ENCODE measurements at places on chromosomes 16 and 17.

- DNase-seq, result no peak
Observed at GRCh38 chr17:53336281-53336680, 486.4 kb upstream of the KIF2B start.

DNA sequence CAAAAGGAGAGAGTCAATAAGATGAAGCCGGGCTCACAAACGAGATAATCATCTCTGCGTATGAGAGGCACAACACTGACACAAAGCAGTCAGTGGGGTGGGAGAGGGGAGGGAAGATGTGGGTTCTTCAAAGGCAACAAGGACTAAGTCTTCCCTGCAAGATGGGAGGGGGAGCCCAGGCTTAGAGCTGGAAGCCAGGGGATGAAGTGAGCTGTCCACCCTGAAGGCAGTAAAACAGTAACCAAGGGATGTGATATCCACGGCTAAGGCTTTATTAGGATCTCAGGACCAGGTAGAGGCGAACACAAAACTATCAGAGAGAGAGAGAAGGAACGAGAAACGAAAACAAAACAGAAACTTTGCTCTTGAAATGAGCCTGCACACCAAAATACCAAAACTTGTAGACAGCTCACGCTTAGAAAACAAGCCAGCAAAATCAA lies 115.9 kb downstream of the DYNLRB2 start:
- DNase-seq, result no peak

DNA sequence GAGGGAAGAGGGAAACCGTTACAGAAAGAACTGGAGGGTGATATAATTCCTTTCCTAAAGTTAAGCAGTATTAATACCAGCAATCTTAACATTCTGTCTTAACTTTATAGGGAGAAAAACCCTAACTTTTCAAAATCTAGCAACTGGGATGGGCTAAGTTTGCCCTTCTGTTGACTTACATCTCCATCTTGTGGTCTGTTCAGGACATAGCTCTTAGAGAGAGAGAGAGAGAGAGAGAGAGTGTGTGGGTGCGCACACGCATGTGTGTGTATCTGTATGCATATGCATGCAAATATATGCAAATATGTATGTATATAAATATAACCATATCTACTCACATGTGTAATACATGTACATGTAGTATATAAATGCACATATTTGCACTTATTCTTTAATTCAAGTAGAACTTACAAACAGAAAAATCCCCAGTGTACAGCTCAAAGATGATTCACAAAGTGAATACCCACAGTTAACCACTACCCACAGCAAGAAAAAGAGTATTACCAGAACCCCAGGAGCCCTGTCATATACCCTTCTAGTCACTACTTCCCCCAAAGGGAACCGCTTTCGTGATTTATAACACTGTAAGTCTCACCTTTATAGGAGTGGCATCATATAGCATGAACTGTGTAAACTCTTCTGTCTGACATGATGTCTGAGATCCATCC lies 46.5 kb downstream of the STX8 start:
- DNase-seq, result no peak

GRCh38 chr17:57674894-57675293 lies 70.2 kb downstream of the CCDC182 start:
- no peak for DNase-seq

- no peak for DNase-seq
Observed at GRCh38 chr17:1904273-1905182, 74.7 kb downstream of the RPA1 start.

GRCh38 chr17:19728084-19728495 lies 11.7 kb upstream of the SLC47A2 start:
- DNase-seq, result peak; percentile 60

DNA sequence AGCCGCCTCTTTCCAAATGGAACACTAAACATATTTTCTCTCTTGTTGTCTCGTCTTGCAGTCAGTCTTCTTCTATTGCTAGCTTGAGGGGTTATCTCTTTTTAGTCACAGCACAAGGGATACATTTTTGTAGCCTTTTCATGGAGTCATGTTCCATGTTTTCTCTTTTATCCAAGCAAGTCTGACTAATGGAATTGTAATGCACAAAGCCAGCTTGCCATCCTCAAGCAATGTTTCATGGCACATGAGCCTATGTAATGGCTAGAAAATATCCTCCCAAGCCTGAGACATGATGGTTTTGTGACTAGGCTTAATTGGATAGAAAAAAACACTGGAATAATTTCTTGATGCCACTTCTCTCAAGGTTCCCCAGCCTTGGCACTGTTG lies 414.6 kb upstream of the GOT2 start:
- DNase-seq, result no peak

DNA sequence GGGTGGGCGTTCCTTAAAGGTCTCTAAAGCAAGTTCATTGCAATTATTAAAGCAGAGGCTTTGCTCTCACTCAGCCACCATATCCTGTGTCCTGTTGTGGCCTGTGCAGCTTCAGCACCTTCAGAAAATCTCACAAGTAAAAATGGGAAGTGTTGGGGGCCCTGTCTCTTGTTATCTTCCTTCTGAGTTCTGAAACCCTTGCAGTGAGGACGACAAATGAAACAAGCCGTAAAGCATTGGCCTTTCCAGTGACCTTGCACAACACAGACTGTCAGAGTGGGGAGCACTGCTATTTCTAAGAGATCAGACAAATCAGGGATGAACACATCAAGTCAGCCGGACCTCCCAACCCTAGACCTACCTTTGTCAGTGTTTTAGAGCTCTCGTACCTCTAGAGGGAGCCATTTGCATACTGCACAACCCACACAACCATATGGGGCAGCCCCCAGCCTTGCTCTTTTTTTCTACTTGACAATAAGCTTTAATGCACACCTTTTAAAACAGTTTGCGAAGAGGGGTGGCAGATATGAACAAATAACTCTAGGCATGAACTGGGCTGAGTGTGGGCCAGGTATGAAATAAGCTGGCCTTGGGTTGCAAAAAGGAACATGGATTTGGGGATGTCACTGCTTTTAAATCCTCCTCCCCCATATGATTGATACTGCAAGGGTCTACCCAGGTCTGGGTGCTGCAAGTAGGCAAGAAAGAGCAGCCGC lies 89.8 kb downstream of the KATNIP start:
- DNase-seq, result no peak

DNA sequence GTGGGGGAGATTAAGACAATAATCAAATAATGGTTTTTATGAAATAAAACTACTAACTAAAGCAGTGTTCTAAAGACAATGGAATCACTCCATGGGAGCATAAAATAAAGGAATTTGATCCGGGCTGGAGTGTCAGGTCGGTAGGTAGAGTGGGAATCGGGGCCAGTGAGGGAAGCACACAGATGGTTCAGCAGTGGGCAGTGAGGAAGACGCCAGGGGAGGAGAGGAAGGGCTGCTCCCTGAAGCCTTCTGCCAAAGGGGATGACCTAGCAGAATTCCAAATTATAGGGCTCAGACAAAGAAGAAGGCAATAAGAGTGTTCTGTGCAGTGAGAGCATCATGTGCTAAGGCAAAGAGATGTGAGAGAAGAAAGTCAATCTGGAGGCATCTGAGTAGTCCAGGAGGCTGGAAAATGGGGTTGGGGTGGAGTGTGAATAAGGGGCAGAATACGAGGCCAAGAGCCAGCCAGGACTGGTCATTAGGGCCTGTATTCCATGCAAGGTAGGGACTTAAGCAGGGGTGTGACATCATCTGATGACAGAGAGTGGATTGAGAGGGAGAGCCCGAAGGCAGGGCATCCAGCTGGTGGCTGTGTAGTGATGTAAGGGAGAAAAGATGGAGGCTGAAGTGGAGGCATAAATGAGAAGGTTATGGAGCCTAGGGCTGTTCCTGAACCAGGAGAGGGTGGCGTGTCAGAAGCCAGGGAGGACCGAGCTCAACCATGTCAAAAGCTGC lies 137.6 kb downstream of the COPRS start:
- DNase-seq, result no peak

DNA sequence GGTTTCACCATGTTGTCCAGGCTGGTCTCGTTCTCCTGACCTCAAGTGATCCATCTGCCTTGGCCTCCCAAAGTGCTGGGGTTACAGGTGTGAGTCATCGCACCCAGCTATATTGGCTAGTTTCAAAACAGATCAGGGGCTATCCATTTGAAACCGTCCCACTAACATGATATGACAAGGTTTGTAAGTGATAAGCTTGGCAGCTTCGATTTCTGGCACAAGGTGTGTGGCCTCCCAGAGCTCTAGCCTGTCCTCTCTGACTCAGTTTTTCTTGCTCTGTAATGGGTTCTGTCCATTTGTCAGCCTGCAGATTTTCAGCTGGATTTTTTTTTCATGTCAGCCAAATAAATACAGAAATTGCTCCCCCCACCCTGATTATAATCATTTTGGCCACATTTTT lies 31.8 kb upstream of the TENT4B start:
- no peak for DNase-seq

- no peak for DNase-seq
Observed at GRCh38 chr16:74107795-74108610, 188.6 kb upstream of the PSMD7 start.

- DNase-seq, result peak; percentile 72
Observed at GRCh38 chr17:29592850-29593551, at the start of gene ANKRD13B. TSS of gene ANKRD13B (plus strand) at chr17:29593132. CDS start at chr17:29593622, 490 bp downstream.

GRCh38 chr16:67649494-67649931 lies 4.6 kb downstream of the CARMIL2 start:
- no peak for DNase-seq

DNA sequence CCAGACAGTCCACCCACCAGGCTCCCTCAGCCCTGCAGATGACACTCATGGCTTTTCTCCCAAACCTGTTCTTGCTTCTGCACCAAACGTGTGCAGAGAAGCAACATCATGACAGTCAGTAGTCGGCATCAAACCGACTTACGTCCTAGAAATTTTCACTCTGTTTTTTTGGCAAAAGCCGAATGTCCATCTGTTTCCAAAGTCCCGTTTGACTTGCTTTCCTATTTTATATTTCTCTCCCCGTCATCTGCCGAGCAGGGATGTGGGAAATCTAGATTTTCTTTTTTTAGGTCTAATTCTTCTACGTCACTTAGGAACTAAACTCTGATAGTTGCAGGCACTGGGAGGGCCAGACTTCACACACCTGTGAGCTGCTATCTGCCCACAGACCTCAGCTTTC lies 104.9 kb downstream of the RMI2 start:
- DNase-seq, result no peak

DNA sequence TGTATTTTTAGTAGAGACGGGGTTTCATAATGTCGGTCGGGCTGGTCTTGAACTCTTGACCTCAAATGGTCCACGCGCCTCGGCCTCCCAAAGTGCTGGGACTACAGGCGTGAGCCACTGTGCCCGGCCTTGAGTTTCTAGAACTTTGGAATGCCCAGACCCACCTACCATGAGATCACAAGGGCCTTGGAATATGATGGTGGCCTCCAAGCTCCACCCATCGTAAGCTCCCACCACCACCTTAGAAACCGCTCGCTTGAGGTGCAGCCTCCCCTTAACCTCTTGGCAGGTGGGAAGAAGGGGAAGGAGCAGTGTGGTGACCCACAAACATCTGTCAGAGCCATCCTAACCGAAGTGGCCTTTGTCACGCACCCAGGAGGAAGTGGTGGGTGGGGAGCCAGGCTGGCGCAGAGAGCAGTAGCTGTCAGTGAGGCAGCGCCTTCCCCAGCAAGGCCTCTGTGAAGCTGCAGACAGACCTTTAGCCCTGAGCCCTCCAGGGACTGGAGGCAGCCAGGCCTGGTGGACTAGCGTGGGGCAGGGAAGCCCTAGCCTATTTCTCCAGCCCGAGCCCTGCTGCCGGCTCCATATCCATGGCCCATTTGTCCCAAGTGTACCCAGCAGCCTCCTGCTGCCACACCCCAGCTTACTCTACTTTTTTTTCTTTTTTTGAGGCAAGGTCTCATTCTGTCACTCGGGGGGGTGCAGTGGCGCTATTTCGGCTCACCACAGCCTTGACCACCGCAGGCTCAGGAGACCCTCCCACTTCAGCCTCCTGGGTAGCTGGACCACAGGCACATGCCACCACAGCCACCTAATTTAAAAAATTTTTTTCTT lies 13.1 kb upstream of the SEPHS2 start:
- no peak for DNase-seq

- DNase-seq, result no peak
Observed at GRCh38 chr16:59611556-59611955, 877.4 kb upstream of the GOT2 start.

GRCh38 chr17:31915456-31916100 lies 14.1 kb upstream of the UTP6 start:
- no peak for DNase-seq

DNA sequence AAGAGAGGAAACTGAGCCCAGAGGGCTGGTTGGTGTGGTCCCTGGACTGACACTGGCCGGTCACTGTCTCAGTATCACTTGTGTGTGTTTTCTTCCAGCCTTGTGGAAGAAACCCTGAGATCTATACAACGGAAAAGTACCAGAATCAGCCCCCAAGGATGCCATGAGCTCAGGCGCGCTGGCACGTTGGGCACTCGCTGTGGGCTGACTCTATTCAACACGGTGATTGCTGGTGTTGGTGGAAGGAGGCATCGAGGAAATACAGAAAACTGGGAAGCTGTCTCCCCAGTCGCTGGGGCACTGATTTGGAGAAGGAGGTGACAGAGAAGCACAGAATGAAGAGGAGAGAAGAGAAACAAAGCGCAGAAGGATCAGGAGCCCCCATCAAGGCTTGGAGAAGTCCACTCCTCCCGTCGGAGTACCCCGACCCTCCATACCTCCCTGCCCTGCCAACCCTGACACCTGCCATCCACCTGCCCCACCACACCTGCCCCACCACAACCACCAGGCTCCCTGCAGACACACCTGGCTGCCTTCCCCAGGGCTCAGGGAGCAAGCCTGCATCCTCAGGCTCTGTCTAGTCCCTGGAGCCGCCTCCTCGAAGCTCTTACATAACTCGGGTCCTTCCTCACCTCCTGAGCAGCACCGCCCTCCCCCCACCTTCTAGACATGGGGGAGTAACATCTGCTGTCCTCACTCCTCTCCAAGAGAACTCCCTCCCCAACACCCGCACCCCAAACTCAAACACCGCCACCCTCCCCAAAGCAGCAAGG lies 66.5 kb downstream of the RBFOX3 start:
- DNase-seq, result no peak

DNA sequence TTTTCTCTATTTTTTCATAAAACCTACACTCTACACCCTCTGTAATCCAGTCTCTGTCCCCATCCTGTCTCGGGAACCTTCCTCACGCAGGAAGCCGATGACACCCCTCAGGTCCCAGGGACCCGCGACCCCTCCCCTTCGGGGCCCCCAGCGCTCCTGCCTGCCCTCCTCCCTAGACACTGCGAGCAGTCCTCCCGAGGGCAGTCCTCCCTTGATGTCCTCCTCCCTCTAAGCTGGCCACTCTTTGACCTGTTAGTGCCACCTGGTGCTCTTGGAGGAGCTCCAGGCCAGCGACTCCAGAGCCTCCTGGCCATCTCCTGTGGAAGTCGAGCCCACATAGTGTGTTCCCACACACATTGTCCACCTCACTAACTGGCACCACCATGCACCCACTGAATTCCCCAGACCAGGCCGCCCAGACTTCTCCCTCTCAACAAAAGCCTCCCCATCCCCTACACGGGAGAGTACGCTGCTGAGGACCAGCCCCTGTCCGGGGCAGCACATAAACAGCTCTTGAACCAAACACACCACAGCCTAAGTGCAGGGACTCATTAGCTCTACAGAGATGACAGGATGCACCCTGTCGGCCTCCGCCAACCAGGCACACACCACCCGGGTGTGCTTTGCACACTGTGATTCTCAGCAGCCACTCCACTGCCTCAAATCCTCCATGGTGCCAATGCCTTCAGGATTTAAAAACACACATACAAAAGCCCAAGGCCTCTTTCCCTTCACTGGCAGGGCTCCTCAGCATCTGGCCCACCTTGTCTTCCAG lies 9.3 kb downstream of the OSBPL7 start:
- DNase-seq, result no peak

Measured in amygdala (tissue), 56 donors.